ENCODE measurements at places on chromosomes 3 and 15. TPM values are rescaled to one million over a fixed set of nuclear protein-coding genes. Genes with fewer than 3 reads are reported as not detected.

The TGM4 gene
- not detected for total RNA-seq

The CADPS gene
- total RNA-seq, result under 0.01 TPM

The NR2E3 gene
- total RNA-seq, result 0.15 TPM

The RPUSD2 gene
- total RNA-seq, result 19.0 TPM

The HPS3 gene
- total RNA-seq, result 16.9 TPM

The CHRM5 gene
- not detected for total RNA-seq

The ARL14 gene
- total RNA-seq, result not detected

The CDCP1 gene
- 0.97 TPM for total RNA-seq

The ADAMTS17 gene
- total RNA-seq, result not detected

The TMEM87A gene
- total RNA-seq, result 70.2 TPM

The CLEC3B gene
- 0.61 TPM for total RNA-seq

The GP5 gene
- not detected for total RNA-seq

The RAB27A gene
- 8.7 TPM for total RNA-seq

The TMC3 gene
- total RNA-seq, result not detected

The SLC27A2 gene
- 0.61 TPM for total RNA-seq

The RTP1 gene
- total RNA-seq, result not detected

The CAMKV gene
- total RNA-seq, result not detected

The KBTBD13 gene
- not detected for total RNA-seq

The C3orf49 gene
- total RNA-seq, result not detected

The CFAP20DC gene
- 1.7 TPM for total RNA-seq

The THPO gene
- total RNA-seq, result under 0.01 TPM

The SLC12A1 gene
- total RNA-seq, result not detected

The ZNF80 gene
- total RNA-seq, result not detected

The ACTRT3 gene
- total RNA-seq, result 6.2 TPM

Measured in epithelial cell of umbilical artery (primary cell).